Spinal cord (tissue), 10 donors: ENCODE measurements at places on chromosomes 5 and 9. TPM values are rescaled to one million over a fixed set of nuclear protein-coding genes. Genes with fewer than 3 reads are reported as not detected.

- DNase-seq = no peak
Measured at GRCh38 chr9:134252084-134252830, 74.0 kb upstream of the RXRA start.

- no peak for DNase-seq
Measured at GRCh38 chr5:103283869-103284268, 25.3 kb downstream of the MACIR start.

DNA sequence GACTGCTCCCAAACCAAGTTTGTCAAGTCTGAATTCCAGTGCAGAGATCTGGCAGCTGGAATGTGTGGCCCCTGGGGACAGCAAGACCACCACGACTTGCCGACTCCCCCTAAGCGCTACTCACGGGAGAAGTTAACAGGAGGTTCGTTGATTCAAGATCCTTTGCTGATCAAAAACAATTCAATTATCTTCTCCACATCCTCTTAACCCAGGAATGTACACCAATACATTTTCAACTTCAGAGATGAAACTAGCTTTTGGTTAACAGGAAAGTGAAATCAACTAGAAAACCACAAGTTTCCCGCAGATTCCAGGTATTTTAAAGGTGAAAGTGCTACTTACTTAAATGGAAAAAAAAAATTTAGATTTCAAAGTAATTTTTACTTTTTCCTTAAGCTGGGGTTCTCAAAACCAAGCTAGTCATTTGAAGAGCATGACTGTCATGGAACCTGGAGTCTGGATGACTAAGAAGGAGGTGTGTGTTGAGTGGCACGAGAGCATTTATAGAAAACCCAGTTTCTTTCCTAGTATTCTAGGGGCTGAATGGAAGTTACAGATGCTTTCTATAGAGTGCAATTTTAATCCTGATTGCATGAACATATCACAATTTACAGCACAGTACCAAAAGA, 257.5 kb upstream of the PANK3 start:
- DNase-seq = no peak

Gene TXNDC8
- not detected for total RNA-seq

DNA sequence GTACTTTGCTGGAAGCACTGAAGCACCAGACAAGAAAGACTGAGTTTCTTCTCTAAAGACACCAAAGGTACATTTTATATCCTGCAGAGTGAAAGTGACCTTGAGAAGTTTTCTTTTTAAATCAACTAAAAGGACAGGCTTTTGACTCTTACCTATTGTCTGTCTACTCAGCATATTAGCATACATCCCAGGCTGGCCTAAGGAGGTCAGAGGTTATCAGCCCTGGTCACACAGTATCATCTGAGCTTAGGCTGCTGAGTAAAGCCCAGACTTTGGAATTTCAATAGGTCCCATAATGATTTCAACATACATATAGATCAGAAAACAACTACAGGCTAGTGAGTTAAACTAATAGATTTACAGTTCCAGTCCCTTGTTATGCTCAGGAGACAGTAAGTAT, 10.1 kb upstream of the CDH9 start:
- DNase-seq = no peak

DNA sequence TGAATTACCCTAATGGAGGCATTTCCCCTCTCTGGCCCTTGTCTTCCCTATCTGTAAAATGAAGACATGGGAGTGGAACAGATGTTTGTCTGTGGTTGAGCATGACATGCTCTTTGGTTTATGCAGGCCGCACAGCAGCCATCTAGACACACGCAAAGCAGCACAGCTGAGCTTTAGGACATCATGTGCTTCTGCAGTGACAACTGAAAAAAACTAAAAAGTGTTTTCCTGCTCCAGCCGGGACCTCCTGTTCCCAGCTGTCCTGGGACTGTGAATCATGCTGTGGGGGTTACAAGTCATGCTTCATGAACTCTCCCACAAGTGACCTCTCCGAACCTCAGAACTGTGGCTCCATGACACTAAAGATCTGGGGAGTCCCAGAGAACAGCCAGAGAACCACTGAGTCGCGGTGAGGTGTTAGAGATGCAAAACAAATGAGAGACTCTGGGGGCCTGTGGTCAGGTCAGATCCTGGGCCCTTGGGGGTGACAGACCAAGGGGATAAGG, 1.7 kb downstream of the SMIM3 start:
- DNase-seq = no peak

DNA sequence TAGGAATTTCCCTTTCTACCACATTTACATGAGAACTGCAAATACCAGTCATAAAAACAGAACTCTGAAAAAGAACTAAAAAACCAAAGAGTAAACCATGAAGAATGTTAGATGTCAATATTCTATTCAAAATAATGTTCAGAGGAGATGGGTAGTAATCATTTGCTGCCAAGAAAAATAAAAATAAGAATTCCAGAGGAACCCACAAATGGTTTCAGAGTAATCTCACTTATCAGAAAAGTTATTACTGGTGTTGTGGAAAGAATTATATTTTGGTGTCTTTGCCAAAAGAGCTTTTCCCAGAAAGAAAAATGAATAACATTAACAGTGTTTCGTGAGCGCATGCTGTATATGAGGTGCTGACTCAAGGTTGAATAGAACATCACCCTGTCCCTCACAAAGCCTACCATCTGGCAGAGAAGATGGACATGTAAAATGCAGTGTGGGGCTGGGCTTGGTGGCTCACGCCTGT, 35.6 kb downstream of the GPR21 start:
- DNase-seq = no peak

GRCh38 chr5:137856201-137856600, 11.5 kb upstream of the MYOT start:
- DNase-seq = no peak

Gene DMRT3
- total RNA-seq = 0.30 TPM

- DNase-seq = no peak
Measured at GRCh38 chr5:155867522-155868088, 459.4 kb upstream of the SGCD start.

Gene TAF1L
- total RNA-seq = 0.06 TPM

Gene UBAP2
- total RNA-seq = 33.1 TPM

Gene SLC1A3
- total RNA-seq = 456 TPM
